Activated CD8-positive, alpha-beta memory T cell treated with anti-CD3 and anti-CD28 coated beads, Interleukin-2, amount 50 U/mL, for 48 hours (primary cell): ENCODE measurements at places on chromosomes 11 and 22.

DNA sequence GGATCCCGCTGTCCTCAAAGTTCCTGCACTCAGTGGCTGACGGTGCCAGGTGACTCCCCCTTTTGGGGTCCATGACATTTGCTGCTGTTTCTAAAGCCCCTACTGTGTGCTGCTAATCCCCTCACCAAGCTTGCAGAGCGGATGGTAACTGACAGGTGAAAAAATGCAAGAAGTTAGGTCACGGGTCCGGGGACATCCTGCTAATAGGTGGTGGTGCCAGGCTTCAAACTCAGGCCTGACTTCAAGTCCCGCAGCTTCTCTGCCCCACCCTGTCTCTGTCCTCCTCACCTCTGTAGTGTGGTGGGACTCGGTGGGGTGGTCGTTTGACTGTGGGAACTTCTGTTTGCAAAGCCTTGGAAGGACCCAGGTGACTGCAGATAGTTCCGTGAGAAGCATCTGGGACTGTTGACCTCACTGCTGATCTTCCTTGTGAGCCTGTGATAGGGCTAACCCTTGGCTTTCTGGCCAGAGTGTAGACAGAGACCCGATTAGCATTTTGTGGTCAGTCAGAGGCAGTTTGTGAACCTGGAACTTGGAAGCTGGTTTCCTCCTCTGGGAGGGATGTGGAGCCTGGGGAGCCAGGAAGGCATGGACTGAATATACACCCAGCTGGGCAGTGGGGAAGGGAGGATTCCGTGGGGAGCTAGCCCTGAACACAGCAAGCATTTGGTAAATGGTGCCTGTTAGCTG, 115.4 kb upstream of the OR4B1 start:
- DNase-seq = no peak

DNA sequence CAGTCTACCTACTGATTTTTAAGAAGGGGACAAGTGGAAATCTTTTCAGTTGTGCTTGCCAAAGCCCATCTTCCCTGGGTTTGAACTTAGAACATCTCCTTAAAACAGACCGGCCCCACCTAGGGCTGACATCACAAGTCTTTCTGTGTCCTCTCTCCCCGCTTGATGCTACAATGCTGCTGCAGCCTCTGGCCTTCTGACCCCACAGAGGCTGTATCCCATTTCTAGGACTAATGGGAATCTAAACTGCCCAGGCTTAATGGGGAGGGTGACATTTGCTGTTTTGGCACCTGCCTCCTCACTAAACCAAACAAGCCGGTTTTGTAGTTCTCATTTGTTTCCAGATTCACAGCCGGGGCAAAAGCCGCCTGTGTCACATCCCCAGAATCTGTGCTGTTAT, 121.3 kb upstream of the CADM1 start:
- DNase-seq = no peak

DNA sequence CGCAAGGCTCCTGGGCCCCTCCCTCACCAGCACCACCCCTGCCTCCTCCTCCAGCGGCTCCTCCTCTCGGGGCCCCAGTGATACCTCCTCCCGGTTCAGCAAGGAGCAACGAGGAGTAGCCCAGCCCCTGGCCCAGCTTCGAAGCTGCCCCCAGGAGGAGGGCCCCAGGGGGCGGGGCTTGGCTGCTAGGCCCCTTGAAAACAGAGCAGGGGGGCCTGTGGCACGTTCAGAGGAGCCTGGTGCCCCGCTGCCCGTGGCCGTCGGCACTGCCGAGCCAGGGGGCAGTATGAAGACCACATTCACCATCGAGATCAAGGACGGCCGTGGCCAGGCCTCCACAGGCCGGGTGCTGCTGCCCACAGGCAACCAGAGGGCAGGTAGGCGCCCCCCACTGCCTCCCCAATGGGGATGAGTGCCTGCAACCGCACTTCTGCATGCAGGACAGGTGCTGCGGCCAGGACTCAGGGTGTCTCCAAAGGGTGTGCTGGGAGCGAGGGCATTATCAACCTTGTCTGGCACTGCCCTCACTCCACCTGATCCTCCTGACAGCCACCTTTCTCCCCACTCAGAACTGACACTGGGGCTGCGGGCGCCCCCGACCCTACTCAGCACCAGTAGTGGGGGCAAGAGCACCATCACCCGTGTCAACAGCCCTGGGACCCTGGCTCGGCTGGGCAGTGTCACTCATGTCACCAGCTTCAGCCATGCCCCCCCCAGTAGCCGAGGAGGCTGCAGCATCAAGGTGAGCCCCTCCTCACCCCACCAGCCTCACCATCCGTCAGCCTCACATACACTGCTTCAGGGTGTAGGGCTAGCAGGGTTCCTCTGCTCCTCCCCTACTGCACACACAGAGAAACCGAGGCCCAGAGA, 10.2 kb downstream of the SMTN start:
- DNase-seq = no peak

DNA sequence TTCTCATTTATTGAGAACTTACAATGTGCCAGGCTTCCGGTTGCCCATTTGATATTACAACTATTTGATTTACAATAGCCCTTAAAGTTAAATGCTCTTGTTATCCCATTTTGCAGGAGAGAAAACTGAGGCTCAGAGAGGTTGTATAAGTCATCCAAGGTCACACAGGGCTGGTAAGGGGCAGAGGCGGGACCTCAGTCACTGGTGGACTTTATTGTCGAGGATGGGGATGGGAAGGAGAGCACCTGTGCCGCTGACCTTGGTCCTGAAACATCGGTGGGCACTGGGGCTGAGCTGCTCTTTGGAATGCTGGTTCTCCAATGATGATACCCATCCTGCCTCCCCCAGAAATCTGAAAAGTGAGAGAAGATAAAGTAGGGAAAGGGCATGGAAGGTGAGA, 265.4 kb downstream of the MIAT start:
- DNase-seq = no peak

DNA sequence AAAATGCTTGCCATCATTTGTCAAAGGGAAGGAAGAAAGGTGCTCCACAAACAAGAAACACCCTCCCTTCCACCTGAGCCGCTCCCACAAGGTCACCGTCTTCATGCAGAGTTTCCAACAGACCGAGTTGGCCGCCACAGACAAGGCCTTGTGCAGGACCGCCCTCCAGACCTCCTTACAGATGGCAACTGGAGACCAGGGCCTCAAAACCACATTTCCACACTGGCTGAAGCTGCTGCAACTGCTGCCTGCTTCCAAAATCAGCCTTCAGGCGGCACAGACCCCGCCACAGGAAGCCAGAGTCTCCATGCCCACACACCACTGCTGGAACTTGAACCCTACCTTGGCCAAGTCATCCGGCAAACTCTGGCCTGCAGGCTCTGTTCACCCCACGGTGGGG, 6.3 kb downstream of the DEAF1 start:
- DNase-seq = no peak

- DNase-seq = no peak
Measured at GRCh38 chr11:125464666-125465065, 31.4 kb downstream of the FEZ1 start.

GRCh38 chr11:1640076-1640946, 10.7 kb downstream of the KRTAP5-5 start:
- peak; percentile 69 for DNase-seq

DNA sequence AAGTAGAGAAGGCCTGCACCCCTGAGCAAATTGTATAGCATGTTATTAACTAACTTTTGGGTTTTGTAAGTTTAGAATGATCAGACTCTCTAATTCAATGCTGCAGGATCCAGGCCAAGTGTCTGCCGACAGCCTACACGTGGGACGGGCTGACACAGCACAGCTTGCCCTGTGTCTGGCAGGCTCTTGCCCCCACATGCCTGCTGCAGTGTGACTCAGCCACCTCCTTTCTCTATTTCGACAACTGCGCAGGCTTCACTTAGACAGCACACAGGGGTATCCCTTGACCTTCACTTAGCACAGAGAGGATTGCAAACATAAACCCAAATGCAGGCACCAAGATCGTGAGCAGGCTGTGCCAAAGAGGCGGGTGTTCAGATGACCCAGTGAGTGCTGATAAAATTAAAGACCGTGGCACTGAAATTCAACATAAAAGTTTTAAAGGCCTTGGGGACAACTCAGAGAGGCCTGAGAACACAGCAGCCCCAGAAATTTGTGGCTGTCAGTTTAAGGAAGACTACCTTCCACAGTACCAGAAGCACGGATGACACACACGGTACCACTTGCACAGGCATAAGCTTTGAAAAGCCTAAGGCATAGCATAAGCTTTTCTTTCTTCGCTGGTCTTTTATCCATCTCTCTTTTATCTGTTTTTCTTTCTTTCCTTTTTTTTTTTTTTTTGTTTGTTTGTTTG, 37.8 kb downstream of the SCN3B start:
- no peak for DNase-seq

- DNase-seq = no peak
Measured at GRCh38 chr11:26283852-26284408, 48.0 kb upstream of the ANO3 start.

GRCh38 chr11:31236143-31236542, 133.4 kb downstream of the DCDC1 start:
- no peak for DNase-seq

DNA sequence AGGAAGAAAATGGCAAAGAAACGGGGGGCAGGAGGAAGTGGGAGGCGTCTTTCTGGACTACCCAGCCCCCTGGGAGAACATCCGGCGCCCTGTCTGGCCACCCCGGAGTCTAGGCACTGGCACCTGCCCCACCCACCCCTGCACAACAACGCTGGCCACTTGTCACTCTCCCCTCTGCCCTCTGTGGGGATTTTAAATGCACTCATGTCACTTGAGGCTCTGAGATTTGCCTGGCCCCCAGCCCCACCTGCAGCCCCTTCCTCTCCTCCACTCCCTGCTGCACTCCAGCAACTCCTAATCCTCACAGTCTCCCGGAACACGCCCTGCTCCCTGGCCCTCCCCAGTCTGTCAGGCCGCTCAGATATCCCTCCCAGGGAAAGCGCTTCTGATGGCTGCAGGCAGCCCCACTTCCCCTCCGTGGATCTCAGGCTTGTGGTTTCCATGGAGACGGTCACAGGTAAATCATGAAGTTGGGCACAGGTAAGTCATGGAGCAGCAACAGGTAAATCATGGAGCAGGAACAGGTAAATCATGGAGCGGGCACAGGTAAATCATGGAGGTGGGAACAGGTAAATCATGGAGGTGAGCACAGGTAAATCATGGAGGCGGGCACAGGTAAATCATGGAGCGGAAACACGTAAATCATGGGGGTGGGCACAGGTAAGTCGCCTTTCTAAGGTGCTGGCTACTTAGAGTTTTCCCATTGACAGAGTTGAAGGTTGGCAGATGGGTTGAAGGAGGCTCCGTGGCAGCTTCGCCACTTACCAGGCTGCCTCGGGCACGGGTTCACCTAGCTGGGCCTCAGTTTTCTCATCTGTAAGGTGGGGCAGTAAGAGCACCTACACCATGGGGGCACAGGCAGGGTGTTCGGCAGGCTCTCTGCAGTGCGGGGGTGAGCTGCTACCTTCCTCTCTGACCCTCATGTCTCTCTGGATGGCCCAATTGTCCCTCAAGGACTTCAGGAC, 79.0 kb upstream of the SHISAL1 start:
- no peak for DNase-seq

DNA sequence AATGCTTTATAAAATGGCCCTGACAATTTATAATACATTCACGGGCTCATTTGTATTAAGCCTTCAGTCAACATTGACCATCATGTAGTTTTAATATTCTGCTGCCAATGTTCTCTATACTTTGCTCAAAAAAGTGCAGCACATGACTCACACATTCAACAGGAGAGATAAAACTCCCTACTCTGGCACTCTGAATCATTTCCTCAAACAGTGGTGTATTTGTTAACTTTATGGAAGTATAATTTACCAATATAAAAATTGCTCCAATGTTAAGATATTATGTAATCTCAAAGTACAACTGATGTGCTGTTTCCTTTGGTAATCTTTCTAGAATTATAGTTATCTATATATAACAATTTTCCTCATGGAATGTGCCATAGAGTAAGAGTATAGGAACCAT, 39.9 kb downstream of the MAML2 start:
- no peak for DNase-seq

DNA sequence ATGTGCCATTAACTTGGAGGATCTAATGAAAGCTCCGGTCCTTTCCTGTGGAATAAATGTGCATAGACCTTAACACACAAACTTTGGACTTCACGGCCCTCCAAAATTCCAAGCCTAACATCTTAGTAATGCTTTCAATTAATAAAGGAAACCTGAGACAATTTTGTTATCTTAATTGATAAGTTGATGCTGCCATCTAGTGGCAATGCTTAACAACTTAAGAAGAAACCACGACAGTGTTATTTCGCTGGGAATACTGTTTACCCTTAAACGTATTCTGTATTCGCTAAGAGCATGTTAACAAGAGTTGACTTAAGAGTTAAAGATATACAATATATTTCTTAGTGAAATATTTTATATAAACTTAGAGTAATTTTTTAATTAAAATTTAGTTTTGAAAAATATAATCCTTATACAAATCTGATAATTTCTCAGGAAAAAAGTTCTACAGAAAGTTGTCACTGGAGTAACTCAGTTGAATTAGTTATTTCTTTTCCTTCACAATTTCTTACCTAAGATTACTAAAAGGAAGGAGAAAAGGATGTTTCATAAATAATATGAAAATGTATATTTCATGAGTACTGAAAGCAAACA, 35.0 kb upstream of the OR9G4 start:
- DNase-seq = no peak

GRCh38 chr11:69156673-69157155, 979 bp downstream of the SMIM38 start:
- no peak for DNase-seq

- DNase-seq = no peak
Measured at GRCh38 chr22:28329186-28330073, 350.2 kb downstream of the TTC28 start.

DNA sequence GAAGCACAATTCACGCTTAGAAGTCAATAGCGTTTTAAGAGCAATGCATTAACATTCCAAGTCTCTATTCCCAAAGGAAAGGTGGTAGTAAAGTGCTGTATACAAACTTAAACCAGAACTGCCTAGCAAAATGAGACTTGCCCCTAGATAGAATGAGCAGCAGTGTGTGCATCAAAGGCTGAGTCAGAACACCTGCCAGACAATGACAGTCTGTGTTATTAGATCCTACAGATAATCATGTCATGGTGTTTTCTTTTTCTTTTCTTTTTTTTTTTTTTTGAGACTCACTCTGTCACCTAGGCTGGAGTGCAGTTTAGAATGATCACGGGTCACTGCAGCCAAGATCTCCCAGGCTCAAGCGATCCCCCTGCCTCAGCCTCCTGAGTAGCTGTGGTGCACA, 1.6 kb downstream of the RTCB start:
- DNase-seq = no peak

DNA sequence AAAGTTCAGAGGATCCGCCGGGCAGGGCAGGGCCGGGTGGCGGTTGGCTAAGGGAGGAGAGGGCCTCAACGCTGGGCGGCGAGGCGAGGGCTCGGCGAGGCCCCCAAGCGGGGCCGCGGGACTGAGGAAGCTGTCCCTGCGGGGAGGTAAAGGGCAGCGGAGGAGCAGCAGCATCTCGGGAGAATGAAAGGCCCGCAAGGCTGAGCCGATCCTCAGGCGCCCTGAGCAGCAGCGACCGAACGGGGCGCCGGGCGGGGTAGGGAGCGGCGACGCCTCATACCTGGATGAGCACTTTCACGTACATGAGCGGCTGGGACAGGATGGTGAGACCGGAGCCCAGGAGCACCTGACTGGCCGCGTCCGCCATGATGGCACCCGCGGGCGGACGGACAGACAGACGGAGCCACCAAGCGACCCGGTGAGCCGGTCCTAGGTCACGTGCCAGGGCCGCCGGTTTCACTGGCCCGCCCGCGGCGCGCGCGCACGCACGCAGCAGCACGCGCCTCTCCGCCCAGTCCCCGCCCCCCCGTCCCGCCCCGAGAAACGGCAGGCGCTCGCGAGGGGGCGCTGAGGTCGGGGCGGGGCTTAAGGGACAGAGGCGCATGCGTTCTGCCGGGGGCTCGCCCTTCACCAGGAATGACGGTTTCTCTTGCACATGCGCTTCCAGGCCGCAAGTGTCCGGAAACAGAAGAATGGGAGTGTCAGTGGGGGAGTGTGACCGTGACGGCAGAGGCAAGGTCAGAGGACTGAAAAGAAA, at the start of gene MTCH2:
TSS of gene MTCH2 (minus strand) at position 461 of the 757 bp plus-strand sequence. CDS start at position 367, 94 bp downstream.
- DNase-seq = peak; percentile 96
